Stimulated activated CD4-positive, alpha-beta T cell treated with anti-CD3 and anti-CD28 coated beads, Interleukin-1b, Interleukin-23, amount 100 ng/mL, for 24 hours (primary cell): ENCODE measurements at places on chromosomes 7 and 10.

- no peak for DNase-seq
Measured at GRCh38 chr10:8327140-8327423, 272.6 kb downstream of the GATA3 start.

DNA sequence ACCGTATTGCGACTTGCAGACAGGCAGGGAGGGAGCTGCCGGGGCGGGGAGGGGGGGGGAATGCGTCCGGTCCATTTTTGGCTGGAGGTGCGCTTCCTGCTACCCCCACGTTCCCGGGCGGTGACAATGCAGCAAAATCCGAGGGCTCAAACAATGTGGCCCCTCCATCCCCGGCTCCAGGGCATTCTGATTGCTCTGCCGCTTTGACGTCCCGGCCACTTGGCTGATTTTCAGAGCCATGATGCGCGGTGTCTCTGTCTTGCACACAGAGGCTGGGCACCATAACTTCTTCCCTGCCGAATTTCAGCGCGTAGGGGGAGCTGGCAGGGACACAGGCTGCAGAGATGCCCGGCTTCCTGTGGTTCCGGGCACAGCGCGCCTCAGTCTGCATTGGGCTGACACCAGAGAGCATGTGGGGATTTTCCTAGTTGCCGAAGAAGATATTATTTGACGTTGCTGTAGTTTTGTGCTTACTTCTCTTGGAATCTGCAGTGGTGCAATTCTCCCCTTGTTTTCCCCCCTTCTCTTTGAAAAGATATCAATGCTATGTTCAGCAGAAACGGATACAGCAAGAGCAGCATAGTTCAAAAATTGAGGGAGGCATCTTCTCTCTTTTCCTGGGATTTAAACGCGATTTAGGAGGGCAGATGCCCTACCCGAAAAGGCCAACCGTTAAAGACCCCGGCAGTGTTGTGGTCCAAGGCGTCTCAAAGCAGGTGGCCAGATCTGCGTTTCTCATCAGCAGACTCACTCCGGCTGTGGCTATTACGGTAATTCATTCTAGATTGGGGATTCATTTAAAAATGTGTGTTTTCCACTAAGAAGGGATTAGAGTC, 1.4 kb downstream of the HECW1 start:
- DNase-seq: no peak

GRCh38 chr7:15305002-15305600, 256.7 kb downstream of the AGMO start:
- no peak for DNase-seq

DNA sequence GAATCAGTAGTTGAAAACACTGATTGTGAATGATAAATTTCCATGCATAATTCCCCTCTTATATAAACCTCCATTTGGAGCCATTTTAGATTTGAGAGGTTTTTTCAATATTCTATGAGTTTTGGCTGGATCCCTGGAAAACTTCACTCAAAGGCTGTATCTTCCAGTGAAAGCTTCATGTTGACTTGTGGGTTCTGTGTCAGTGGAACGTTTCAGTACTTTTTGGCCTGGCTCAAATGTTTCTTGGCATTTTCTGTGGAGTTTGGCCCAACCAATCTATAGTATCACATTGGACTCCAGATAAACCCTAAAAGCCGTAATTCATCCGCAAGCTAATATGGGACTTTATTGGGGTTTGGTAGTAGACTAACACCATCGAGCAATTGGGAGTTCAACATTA, 172.6 kb upstream of the PRPS1L1 start:
- no peak for DNase-seq

- no peak for DNase-seq
Measured at GRCh38 chr7:151715666-151716315, 161.1 kb downstream of the PRKAG2 start.

- DNase-seq: no peak
Measured at GRCh38 chr7:116259871-116260440, 49.6 kb downstream of the TES start.

DNA sequence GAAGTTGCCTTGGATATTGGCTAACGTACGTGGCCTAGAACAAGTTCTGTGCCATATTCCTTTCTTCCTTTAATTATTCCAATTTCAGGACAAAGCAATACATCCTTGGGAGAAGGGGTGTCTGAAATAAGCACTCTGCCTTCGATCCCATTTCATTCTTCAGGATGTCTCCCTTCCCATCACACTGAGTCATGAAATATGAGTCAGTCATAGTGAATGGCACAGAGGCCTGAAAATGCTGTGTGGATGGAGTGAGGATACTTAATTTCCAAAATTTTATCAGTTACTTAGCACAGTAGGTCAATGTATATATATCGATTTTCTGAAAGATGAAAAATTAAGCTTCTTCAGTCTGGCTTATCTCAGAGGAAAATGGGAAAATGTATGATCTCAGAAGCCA, 19.5 kb downstream of the EVX1 start:
- DNase-seq: no peak

DNA sequence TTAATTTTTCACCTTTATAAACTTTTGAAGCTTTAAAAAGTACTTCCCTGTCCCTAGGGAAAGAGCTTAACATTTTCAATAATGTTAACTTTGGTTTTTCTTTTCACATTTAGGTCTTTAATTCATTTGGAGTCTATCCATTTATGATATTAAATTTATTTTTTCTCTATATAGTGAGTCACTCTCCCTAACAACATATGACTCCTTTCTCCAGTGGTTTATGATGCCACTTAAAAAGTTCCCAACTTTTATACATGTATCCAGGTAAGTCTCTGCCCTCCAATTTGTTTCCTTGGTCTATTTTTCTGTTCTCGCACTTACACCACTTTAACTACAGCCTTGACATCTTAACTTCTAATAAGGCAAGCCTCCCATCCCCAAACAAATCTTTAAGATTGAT, 3.5 kb downstream of the CACUL1 start:
- DNase-seq: no peak

- no peak for DNase-seq
Measured at GRCh38 chr7:114242992-114243507, 171.6 kb upstream of the FOXP2 start.

DNA sequence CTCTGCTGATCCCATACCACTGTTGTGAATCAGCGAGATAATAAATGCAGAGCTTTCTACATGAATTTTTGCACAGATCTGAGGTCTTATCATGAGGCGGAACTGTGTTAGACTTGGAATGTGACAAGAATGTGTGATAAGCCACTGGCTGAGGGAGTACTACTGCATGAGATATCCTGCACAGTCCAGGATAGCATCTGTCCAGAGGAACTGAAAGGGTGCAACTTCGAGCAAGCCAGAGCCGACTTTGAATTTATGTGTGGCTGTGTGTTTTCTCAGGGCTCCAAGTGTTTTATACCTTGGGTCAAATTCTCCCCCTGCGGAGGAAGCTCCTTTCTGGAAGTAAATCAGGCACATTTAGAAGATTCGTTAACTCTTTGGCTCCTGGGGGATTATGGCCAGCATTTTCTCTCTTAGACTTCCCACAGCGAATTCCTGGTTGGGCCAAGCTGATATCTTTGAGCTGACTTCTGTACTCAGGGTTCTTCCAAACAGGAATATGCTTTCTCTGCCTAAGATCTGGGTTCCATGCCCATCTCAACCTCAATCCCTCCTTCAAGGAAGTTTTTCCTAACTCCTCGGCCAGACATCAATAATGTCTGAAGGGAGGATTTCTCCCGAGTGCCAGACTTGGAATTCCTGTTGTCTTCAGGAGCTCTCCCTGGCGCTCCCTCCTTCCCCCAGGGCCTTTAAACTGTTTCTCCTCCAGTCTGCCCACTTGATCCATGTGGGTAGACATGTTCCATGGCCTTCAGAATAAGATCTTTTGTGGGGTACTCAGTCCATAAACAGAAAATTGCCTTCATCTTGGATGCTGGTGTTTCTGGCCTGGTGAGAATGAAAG, 2.5 kb upstream of the MEST start:
- no peak for DNase-seq

DNA sequence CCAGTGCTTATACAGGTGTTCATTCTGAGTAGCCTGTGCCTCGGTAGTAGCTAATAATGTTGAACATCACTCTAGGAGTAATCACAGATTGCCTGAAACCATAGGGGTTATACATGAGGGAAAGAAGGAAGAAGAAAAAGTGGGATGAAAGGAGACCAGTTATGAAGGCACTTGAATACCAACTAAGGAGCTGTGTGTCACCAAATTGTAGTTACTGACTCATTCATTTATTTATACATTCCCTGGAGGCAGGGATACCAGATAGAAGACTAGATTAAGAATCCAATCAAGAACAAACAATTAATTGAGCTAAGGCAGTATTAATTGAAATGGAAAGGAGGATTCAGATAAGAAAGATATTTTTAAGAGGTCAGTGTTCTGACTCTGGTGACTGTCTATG, 129.6 kb upstream of the PRPS1L1 start:
- no peak for DNase-seq

GRCh38 chr7:119900996-119901672, 371.8 kb upstream of the KCND2 start:
- no peak for DNase-seq
